ENCODE measurements at places on chromosomes 2 and 18.

DNA sequence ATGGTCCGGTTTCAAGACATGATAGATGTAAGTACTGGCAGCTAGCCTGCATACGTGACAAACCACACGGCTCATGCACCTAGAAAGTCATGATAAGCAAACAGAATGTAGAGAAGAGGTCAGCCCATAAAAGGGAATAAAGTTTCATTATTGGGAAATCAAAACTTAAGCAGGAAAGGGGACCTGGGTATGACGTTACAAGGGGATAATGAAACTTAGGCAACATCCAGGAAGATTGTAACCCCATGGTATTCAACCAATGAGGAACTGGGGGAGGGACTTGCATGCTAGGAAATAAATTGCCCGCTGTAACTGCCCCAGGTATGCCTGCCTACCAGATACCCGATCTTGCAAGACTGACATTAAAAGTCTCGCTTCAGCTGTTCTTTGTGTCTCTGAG, 1679.0 kb downstream of the SUCLG1 start:
- no peak for DNase-seq

DNA sequence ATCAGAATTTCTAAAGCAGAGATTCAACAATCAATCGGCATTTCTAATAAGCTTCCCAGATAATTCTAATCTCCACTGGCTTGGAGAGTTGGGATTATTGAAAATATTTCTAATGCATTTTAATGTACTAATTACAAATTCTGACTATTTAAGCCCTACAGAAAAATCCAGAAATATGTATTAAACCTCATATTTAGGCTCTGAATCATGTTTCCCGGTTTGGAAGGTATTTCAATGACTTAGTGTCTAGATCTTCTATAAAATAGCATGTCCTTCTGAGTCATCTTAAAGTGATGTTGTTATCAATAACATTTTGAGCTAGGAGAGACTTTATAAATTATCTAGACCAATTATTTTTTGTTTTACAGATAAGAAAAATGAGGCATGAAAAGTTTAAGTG, 258.8 kb upstream of the NRXN1 start:
- peak; percentile 21 for DNase-seq

- peak; percentile 77 for DNase-seq
Measured at GRCh38 chr18:77071711-77072292, 60.8 kb downstream of the MBP start.

GRCh38 chr2:240816584-240817495, 3.2 kb downstream of the KIF1A start:
- no peak for DNase-seq

GRCh38 chr2:218733171-218734021, 22.8 kb downstream of the TTLL4 start:
- no peak for DNase-seq

- no peak for DNase-seq
Measured at GRCh38 chr18:32372381-32373061, 98.2 kb downstream of the GAREM1 start.

GRCh38 chr2:88925770-88926462, 234.4 kb downstream of the RPIA start:
- no peak for DNase-seq

- DNase-seq, result peak; percentile 65
Measured at GRCh38 chr2:19623488-19623887, 265.1 kb upstream of the OSR1 start.

DNA sequence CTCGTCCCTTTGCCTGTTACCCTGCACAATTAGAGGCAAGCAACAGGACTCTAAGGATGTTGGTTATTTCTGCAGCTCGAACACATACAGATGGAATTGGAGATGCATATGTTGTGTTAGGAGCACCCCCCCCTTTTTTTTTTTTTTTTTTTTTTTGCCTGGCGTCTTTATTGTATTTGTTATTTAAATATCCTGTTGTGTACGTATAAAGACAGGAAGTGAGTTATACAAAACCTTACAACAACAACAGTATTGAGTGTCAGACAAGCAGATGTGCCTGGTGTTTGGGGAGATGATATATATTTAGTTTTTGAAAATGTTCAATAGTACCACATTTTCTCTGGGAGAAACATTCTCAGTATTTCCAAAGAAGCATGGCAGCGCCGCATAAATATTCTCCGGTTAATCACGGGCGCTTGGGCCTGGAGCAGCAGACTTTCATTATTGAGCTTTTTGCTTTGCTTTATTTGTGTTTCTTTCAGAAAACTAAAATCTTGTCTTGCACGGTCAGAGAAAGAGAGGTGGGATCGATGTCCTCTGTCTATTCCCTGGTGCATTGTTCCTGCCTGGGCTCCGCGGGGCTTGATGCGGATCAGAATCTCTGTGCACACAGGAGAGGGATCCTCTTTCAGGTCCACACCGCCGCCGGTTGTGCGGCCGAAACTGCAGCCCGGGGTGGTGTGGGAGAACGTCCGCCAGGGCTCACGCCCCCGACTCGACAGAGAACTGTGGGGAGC, 23.2 kb upstream of the ZNF516 start:
- no peak for DNase-seq

- DNase-seq, result no peak
Measured at GRCh38 chr2:26623541-26624495, 17.3 kb downstream of the CIB4 start.

GRCh38 chr2:7444626-7445025, 527.4 kb downstream of the RNF144A start:
- no peak for DNase-seq

DNA sequence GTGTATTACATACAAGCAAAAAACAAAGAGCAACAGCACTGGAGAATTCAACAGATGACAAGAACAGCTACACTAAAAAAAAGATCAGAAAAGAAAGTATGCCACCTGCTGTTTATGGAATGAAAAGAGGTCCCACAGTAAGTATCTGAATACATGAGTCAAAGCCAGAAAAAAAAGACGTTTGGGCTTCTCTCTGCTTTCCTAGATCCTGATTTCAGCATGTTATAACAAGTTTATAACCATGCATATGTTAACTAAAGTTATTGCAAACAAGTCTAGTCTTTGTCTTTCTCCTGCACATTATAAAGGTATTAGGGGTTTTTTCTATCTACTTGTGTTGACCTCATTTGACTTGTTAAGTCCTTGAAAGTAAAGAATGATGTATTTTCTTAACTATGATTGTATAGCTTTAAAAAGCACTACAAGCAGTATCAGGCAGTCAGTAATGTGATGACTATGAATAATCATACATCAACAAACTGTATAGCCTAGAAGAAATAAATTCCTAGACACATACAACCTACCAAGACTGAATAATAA, 108.5 kb upstream of the COL5A2 start:
- DNase-seq, result peak; percentile 82

DNA sequence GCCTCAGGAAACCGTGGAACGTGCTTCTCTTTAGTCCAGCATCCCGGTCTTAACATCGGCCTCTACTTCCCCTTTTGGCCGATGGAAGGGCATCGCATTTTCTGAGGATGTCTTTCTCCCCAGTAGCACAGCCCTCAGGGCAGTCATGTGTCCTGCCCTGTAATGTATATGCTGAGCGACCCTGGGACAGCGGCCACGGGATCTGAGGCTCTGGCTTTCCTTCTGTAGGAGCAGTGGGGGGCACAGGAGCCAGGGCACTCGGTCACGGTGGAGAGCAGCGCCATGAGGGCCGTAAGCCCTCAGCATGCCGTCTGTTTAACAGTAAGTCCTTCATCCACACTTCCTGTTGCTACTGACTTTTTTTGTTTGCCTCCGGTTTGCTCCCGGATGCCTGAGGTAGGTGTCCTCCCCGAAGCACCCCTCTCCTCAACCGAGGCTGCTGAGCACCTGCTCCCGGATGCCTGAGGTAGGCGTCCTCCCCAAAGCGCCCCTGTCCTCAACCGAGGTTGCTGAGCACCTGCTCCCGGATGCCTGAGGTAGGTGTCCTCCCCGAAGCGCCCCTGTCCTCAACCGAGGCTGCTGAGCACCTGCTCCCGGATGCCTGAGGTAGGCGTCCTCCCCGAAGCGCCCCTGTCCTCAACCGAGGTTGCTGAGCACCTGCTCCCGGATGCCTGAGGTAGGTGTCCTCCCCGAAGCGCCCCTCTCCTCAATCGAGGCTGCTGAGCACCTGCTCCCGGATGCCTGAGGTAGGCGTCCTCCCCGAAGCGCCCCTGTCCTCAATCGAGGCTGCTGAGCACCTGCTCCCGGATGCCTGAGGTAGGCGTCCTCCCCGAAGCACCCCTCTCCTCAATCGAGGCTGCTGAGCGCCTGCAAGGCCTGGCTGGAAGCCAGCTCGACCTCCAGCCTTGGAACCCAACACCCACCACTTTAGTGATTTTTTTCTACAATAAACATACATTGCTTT, 169.3 kb downstream of the HDAC4 start:
- no peak for DNase-seq

DNA sequence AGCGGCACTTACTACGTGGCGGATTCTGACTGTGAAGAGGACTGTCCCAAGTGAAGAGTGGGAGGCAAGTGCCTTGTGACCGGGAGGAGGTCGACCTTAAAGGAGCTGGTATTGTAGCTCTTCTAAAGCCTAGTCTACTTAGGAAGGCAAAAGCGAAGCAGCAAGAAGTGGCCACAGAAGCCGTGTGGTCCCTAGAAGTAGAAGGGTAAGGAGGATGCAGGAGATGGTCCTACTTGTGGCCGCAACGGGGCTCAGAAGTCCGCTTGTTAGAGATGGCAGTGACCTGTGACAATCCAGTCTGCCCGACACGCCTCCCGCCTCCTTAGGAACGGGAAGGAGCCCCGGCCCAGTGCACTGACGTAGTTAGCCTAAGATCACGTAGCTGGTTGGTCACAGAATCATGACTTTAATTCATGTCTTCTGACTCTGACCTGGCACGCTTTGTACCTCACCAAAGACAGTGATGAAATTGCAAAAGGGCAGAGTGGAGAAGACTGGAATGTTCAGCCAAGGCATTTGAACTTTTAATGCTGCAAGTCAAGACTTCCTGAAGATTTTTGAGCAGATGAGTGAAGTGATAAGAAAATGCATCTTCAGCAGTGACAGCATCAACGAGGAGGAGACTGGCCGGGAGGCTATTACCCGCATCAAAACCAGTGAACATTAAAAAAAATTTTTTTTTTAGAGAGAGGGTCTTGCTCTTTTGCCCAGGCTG, 749 bp upstream of the EIF2AK3 start:
- peak; percentile 76 for DNase-seq

- DNase-seq, result no peak
Measured at GRCh38 chr2:55056024-55056521, 5.8 kb upstream of the RTN4 start.

- DNase-seq, result no peak
Measured at GRCh38 chr18:6741786-6742185, 12.3 kb downstream of the ARHGAP28 start.

- DNase-seq, result no peak
Measured at GRCh38 chr2:229725716-229726574, 11.6 kb upstream of the DNER start.

GRCh38 chr2:40034801-40035200, 255.7 kb upstream of the THUMPD2 start:
- DNase-seq, result no peak

GRCh38 chr2:105317937-105318336, 11.6 kb downstream of the TGFBRAP1 start:
- no peak for DNase-seq

DNA sequence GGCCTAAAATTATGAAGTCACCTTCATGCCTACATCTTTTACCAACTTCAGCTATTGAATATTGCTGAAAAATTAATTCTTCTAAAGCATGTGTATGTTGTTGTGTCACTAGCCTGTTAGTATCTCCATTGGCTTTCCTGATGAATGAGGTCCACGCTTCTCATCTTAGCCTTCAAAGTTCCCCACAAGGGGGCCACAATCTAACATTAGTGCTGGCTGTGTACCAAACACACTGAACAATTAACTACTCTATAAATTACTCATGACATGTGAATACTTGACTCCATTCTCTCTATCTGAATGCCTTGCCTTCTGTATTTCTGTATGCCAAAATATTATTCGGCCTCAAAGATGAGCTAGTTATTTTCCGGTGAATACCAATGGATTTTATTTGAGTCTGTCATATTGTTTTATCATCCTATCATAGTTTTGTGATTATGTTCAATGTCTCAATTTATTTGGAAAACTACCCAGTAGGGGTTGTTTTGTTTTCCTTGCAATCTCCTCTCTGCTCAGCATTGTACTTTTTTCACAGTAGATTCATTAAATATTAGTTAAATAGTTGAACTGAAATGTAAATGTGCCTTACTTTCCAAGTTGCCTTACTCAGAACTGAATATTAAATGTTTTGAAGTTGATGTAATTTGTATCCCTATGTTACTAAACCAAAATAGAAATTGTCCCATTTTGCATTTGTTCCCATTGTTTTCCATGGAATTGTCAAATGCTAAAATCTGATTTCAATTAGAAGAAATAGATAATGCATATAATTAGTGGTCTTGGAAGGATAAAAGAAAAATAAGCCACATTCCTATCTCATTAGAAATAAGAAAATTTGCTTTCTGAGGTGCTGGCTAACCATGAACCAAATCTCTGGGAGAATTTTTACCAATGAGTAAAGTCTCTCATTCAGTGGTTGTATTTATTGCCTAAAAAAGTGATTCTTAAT, 208.4 kb upstream of the COL3A1 start:
- peak; percentile 61 for DNase-seq

GRCh38 chr2:96205888-96206287, 2.7 kb downstream of the STARD7 start:
- DNase-seq, result no peak

DNA sequence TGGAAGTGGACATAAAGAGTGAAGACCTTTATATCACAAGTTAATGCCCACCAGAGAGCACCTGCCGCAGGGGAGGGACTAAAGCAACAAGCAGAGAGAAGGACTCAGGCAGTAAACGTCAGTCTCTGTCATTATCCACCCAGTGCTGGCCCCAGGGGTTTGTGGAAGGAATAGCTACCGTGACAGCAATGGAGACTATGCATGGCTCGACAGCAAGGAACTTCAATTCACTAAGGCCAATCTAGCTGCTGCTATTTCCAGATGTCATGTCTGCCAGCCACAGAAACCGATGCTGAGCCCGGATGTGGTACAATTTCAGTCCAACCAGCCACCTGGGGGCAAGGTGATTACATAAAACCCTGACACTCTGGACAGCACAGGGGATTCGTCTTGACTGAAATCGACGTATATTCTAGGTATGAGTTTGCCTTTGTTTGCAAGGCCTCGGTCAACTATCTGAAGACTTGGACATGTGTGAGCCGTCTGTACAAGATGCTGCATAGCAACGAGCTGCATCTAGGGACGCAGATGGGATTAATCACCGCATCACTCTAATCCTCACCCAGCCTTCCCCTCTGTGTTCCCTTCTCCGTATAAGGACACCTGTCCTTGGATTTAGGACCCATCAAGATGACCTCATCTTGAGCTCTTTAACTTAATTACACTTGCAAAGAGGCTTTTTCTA, 154.1 kb upstream of the SH3BP4 start:
- peak; percentile 29 for DNase-seq

GRCh38 chr2:203802342-203803052, 65.1 kb upstream of the CTLA4 start:
- peak; percentile 45 for DNase-seq
